Epithelial cell of prostate (primary cell): ENCODE measurements at places on chromosomes 12 and 14.

DNA sequence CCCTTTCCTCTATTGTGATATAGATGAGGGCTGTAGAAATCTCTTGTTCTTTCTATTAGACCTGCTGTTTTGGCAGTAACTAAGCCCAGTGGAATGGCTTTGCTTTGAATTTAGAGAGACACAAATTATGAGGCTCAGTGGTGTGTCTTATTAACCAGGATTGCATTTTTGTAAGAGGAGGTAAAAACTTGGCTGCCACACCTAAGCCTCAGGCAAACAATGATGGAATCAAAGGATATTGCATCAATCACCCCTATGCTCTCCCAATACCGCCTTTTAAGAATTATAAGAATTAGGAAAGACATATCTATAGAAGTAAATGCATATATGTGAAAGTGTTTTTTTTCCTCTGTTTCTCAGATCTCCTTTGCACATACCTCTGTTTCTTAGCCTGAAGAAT, 63.3 kb downstream of the ACSS3 start:
- DNase-seq = no peak

DNA sequence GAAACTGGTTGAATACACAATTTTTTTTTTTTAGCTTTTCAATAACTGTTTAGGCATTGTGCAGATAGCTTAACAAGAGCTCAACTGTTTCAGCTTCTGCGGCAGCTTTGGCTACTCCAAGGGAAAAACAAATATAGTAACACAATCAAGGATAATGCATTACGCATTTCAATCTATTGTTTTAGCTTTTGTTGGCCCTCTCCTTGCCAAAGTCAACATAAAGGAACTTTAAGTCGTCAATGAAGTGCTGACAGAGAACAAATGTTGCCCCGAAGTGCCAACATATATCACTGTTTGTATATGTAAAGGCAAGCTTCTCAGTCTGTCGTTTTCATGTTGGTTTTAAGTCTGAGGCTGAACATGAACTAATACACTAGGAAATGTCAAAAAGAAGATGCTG, 1087.4 kb upstream of the FLRT2 start:
- DNase-seq = no peak

DNA sequence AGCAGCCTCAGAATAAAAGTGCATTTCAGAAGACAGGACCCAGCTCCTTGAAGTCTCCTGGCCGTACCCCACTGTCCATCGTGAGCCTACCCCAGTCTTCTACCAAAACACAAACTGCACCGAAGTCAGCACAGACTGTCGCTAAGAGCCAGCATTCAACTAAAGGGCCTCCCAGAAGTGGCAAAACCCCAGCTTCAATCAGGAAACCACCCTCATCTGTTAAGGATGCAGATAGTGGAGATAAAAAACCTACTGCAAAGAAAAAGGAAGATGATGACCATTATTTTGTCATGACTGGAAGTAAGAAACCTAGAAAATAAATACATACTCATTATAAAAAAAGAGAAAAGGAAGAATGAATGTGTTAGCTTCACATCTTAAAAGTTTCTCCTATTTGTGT, 51.1 kb downstream of the GAS2L3 start:
- no peak for DNase-seq

GRCh38 chr12:24200010-24200409, 250.5 kb upstream of the SOX5 start:
- no peak for DNase-seq

DNA sequence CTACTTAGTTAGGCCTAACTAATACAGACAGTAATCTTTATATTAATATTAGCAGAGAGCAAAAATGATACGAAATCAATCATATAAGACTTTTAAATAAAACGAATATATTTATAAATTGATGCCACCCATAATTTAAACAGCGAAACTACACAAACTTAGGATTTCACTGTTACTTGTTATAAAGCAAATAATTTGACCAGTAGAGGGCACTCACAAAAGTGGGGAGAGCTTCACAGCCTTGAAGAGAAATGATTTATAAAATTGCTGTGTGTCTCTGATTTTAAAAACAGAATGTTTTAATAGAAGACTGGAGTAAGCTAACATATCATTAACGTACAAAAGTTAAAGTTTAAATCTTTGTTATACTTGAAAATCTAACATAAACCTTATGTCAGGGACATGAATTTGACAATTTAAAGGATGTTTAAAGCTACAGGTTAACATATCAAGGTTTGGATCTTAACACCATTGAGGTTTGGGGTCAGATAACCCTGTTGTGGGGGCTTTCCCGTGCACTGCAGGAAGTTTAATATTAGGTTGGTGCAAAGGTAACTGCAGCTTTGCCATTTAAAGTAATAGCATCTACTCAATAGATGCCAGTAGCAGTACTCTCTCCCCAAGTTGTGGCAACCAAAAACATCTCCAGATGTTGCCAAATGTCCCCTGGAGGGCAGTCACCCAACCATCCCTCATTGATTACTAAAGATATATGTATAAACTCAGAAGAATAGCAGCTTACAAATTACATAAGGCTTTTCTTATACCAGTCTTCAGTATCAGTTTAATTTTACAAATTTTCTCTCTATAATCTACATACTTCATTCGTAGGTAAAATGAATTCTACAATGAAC, 9.3 kb downstream of the KRAS start:
- DNase-seq = no peak

DNA sequence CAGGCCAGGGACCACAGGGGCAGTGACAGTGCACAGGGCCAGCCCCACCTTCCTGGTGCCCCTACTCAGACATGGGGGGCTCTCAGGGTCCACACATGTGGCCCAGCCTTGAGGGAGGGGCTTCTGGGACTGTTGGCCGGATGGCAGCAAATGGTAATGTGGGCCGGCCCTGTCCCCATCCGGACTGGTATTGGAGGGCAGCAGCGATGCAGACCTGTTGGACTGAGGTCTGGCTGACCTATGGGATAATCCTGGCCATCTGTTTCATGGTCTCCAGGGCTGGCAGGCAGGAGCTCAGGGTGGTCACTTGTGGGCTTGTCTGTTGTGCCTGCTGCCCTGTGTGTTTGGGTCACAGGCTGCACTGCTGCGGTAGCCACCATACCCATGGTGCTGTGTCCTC, 387.5 kb downstream of the TMEM121 start:
- DNase-seq = no peak

DNA sequence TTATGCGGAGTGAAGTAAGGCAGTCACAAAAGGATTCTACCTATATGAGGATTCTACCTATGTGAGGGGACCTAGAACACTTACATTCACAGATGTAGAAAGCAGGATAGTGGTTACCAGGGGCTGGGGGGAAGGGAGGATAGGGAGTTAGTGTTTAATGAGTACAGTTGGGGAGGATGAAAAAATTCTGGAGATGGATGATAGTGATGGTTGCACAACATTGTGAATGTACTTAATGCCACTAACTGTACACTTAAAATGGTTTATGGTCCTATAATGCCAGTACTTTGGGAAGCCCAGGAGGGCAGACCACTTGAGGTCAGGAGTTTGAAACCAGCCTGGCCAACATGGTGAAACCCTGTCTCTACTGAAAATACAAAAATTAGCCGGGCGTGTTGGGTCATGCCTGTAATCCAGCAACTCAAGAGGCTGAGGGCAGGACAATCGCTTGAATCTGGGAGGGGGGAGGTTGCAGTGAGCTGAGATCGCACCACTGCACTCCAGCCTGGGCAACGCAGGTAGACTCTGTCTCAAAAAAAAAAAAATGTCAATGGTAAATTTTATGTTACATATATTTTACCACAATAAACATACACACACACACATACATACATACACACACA, 25.4 kb downstream of the SVOP start:
- DNase-seq = no peak

GRCh38 chr12:22313286-22313962, 21.1 kb downstream of the ST8SIA1 start:
- no peak for DNase-seq

- DNase-seq = no peak
These were observed 94.6 kb downstream of the KCNA5 start for GRCh38 chr12:5138256-5138655.

- no peak for DNase-seq
These were observed 3.9 kb upstream of the FGF23 start for GRCh38 chr12:4383304-4383865.

DNA sequence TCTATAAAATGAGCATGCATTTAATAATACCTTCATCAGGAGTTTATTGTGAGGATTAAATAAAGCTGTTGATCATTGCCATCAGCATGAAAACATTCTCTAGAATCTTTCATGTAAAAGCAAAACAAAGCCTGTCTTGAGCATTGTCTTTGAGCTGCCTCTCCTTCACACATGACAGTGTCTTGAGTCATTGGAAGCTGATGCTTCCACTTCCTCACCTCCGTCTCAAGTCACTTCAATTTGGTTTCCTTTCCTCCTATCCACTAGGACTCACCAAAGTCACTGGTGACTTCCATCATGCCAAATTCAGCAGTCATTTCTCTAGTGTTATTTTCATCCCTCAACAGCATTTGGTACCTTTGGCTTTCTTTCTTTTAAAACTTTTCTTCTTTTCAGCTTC, 31.6 kb upstream of the MYBPC1 start:
- no peak for DNase-seq

DNA sequence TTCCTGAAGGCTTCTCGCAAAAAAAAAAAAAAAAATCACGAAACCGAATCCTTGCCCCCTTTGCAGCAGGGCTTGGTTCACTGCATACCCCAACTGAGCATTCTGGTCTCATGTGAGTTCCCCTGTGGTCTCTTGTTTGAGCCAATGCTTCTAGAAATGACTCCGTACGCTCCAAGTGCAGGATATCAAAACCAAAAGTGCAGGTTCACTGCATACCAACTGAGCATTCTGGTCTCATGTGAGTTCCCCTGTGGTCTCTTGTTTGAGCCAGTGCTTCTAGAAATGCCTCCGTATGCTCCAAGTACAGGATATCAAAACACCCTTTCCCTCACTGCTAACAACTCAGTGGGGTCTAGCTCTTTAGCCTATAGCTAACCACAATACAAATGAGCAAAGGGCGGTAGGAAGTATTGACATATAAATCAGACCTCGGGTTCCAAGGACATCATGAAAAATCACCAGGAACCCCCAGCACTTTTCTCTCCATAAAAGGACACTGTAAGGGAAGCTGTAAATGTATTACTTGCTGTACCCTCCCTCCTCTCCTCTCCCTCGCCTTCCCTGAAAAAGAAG, 206.3 kb upstream of the NOS1 start:
- DNase-seq = no peak
